ENCODE measurements at places on chromosomes 5 and 9.

DNA sequence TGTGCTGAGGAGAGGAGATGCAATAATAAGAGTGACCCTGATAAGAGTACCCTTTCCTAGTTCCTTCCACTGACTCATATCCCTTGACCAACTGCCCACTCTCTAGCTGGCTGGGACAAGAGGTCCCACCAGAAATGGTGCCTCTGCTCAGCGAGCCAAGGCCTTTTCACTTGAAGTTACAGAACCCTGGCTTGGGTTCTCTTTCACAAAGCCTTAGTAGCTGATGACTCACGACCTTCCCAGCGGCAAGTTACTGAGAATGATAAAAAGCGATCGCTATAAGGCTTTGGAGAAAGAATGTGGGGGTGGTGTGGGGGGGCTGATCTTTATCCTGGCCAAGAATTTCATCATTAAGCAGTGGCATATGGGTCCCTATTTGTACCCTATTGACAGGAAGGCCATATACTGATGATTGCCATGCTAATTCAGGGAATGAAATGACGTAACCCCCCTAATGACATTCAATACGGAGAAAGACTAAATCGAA, 90.3 kb downstream of the FBXO38 start:
- no peaks in the 10 kb centered on the region for H3K27me3 ChIP-seq
- H3K36me3 ChIP-seq, result no peaks in the 10 kb centered on the region
- H3K4me1 ChIP-seq, result no peaks in the 10 kb centered on the region
- H3K27ac ChIP-seq, result no peak overlapping the region

DNA sequence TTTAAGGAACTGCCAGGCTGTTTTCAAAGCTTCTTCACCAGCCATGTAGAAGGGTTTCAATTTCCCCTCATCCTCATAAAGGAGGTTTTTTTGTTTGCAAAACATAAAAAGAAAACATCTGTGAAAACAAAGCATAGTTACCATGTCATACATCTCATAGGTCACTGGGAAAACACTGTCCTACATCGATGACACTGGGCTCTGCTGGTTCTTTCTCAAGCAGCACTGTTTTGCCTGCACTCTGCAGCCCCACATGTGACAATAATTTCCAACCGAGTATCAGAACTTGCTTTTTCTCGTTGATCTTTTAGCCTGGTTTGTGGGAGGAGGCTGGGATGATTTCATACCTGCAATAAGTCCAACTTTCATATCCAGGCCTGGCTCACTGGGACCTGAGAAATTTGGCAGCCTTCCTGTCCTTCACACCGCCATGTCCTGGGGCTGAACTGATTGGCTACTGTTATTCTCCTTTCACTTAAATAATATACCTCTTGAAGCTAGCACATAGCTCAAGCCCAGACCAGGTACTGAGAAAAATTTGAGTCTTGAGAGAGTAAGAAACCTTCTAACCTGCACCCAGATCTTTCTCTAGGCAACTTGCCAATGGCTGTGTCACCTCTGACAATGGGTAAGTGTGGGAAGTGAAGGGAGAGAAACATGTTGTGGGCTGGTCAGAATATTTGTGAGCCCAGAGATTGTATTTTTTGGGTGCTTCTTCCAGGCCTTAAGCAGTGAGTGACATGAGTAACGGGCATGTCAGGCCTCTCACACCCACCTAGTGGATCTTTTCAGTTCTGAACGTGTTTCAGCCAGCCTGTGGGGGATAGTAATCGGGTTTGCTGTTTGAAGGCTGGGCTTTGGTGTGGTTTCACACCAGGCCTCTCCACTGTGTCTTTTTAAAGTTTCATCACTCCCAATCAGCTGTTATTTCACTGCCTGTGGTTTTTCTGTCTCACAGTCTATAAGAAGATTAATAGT, 502.8 kb downstream of the NTRK2 start:
- H3K4me3 ChIP-seq, result no peak overlapping the region
- no peaks in the 10 kb centered on the region for H3K4me1 ChIP-seq
- H3K27me3 ChIP-seq, result no peaks in the 10 kb centered on the region

GRCh38 chr9:90838098-90838497, 36.5 kb downstream of the SYK start:
- DNase-seq, result no peak
- no peaks in the 10 kb centered on the region for H3K36me3 ChIP-seq
- H3K4me3 ChIP-seq, result no peak overlapping the region

DNA sequence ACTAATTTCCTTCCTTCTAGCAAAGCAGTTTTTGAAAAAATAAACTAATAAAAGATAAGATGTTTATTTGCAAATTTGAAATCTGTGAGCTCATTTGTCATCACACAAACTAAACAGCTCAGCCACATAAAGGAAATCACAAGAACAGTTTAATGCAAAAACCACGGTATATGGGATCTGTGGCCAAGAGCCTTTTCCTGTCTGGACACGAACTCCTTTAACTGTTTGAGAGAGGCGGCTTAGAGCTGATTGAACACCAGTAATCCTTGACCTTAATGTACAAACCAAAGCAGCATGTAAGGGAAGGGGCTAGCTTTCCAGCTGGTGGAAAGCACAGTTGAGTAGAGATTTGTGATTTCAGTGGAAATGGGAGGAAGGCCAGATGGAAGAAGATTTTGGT, 66.3 kb upstream of the SPINK5 start:
- no peaks in the 10 kb centered on the region for H3K36me3 ChIP-seq
- no peaks in the 10 kb centered on the region for H3K27me3 ChIP-seq
- no peak overlapping the region for H3K27ac ChIP-seq
- no peak for DNase-seq
- H3K4me3 ChIP-seq, result no peak overlapping the region

DNA sequence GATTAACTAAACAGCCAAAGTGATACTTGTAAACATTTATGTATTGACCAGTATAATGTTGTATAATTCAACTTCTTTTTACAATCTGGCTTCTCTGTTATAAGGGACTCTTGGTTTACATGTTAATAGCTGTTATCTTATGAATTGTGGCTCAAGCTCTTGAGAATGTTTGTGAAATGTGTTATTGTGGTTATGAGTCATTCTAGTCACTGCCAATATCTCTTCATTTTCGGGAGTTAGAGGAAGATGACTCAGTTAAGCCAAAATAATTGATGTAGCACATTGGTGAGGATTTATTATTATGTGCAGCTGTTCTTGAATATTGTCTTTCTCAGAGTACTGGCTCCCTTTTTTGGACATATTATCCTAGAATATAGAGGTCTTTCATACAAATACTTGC, 655.2 kb upstream of the RIOK2 start:
- H3K36me3 ChIP-seq, result no peaks in the 10 kb centered on the region
- H3K27me3 ChIP-seq, result no peaks in the 10 kb centered on the region
- no peak overlapping the region for H3K4me3 ChIP-seq

GRCh38 chr5:135238622-135239452, 160.2 kb downstream of the MACROH2A1 start:
- no peaks in the 10 kb centered on the region for H3K27me3 ChIP-seq
- no peak overlapping the region for H3K4me3 ChIP-seq
- no peak overlapping the region for H3K27ac ChIP-seq
- no peaks in the 10 kb centered on the region for H3K4me1 ChIP-seq
- no peaks in the 10 kb centered on the region for H3K36me3 ChIP-seq

DNA sequence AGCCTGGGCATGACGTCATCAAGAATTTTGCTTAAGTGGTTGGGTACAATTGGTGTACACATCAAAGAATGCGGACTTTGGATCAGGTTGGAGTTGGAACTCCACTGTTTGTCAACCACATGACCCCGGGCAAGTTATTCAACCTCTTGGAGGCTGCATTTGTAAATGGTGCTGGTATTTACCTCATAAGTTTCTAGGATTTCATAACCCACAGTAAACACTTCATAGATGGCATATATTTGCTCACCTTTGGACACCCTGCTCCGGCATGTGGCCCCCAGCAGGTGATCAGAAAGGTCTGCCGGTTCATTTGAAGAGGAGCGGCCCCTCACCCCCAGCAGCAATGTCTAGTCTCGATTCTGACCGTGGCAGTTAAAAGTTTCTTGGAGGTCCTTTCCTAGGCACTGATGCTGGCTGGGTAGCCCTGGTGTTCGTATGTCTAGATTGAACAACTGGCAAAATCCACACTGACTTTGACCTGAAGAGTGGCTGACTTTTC, 60.6 kb downstream of the IL6ST start:
- no peak overlapping the region for H3K4me3 ChIP-seq
- H3K27ac ChIP-seq, result no peak overlapping the region
- no peaks in the 10 kb centered on the region for H3K27me3 ChIP-seq

DNA sequence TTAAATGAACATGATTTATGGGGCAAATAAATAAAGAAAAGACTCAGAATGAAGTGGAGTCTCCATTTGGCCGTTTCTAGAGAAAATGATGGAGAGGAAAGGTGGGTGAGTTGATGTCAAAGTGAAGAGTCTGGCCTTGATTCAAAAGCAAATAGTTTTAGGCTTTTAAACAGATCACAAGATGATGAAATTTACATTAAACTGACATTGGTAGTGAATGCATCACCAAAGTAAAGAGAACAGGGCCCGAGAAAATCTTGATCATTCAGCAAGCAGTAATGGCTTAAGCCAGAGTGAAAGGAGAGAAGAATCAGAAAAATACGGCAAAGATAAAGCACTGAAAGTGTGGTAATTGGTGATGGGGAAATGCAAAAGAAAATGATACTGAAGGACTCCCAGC, 460.0 kb upstream of the SGCD start:
- no peaks in the 10 kb centered on the region for H3K4me1 ChIP-seq
- no peak for DNase-seq
- no peak overlapping the region for H3K4me3 ChIP-seq
- H3K27me3 ChIP-seq, result no peaks in the 10 kb centered on the region

- peak; percentile 90 for DNase-seq
- no peak overlapping the region for H3K4me3 ChIP-seq
- no peaks in the 10 kb centered on the region for H3K36me3 ChIP-seq
- no peaks in the 10 kb centered on the region for H3K27me3 ChIP-seq
- peak overlapping the region; percentile 48 for H3K27ac ChIP-seq
Observed at GRCh38 chr9:91197232-91198181, 164.2 kb downstream of the AUH start.

DNA sequence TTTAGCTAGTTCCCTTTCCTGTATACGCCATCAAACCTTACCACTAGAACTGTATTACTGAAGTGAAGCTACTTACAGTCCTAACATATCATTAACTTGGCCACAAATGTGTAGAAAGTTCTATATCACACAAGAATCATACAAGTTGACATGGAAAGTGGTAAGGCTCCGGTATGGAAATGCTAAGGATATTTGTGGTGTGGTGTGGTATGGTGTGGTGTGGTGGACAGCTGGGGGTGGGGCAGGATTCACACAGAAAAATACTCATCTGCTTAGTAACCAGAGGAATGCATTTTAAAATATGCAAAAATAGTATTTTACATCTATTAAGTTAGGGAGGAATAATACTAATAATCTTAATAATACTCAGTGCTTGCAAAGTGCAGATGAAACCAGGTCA, 69.4 kb downstream of the TRPC7 start:
- no peak for DNase-seq
- H3K4me3 ChIP-seq, result no peak overlapping the region
- H3K36me3 ChIP-seq, result no peaks in the 10 kb centered on the region
- H3K27me3 ChIP-seq, result no peaks in the 10 kb centered on the region
- H3K27ac ChIP-seq, result no peak overlapping the region

GRCh38 chr5:158121678-158122077, 262.7 kb upstream of the CLINT1 start:
- DNase-seq, result no peak
- H3K27ac ChIP-seq, result no peak overlapping the region
- H3K4me1 ChIP-seq, result no peaks in the 10 kb centered on the region
- no peaks in the 10 kb centered on the region for H3K36me3 ChIP-seq
- no peak overlapping the region for H3K4me3 ChIP-seq

DNA sequence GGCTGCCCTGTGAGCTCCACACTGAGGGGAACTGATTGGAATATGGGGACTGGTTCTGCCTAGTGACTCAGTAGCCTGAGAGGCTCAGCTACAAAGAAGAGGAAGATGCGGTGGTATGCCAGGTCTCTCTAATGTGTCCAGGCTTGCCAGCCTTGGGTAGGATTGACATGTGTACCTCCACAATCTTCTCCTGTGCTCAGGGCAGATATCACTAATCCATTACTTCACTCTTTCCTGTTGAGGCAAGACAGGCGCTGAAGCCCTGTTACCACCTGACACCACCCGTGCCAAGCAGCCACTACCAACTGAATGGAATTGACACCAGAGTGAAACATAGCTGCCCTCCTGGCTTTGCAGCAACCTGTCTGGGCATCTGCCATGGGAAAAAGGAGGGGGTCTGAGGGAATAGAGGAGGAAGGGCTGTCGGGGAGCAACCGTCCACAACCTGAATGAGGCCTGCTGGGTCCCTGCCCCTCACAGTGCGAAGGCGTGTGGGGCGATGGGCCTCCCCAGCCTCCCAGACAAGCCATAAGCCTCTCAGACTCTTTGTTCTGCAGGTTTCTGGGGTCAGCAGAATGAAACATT, 114.7 kb upstream of the CXCL14 start:
- DNase-seq, result no peak
- no peak overlapping the region for H3K4me3 ChIP-seq
- H3K4me1 ChIP-seq, result no peaks in the 10 kb centered on the region
- no peak overlapping the region for H3K27ac ChIP-seq
- no peaks in the 10 kb centered on the region for H3K36me3 ChIP-seq
- H3K27me3 ChIP-seq, result no peaks in the 10 kb centered on the region

GRCh38 chr5:179588166-179588565, 35.3 kb downstream of the HNRNPH1 start:
- no peak overlapping the region for H3K4me3 ChIP-seq
- H3K36me3 ChIP-seq, result peaks cover 8% of the 10 kb centered on the region
- no peak for DNase-seq
- H3K27ac ChIP-seq, result no peak overlapping the region

All from colonic mucosa (tissue), 4 donors.